ENCODE measurements at places on chromosomes 6 and 20. TPM values are rescaled to one million over a fixed set of nuclear protein-coding genes. Genes with fewer than 3 reads are reported as not detected.
A peak's percentile ranks its signal among the peaks of the same experiment; 100 is the strongest.

Gene CDSN
- not detected for total RNA-seq

Gene C20orf202
- total RNA-seq: 0.17 TPM

Gene CCHCR1
- 11.6 TPM for total RNA-seq

Gene C6orf118
- not detected for total RNA-seq

Gene FAXC
- 41.7 TPM for total RNA-seq

Gene FBXO30
- total RNA-seq: 54.3 TPM

Gene OPRM1
- total RNA-seq: 0.66 TPM

Gene MOG
- total RNA-seq: not detected

Gene DEF6
- total RNA-seq: 4.7 TPM

Gene TEAD3
- 123 TPM for total RNA-seq

Gene CST7
- total RNA-seq: 1.2 TPM

GRCh38 chr6:150894935-150895552, 29.5 kb downstream of the MTHFD1L start:
- no peak for DNase-seq

GRCh38 chr20:17538517-17539170, 7.5 kb upstream of the BFSP1 start:
- no peak for DNase-seq

GRCh38 chr6:16136621-16137450, 8.0 kb downstream of the MYLIP start:
- DNase-seq: no peak

- peak; percentile 39 for DNase-seq
These were observed 245.1 kb downstream of the FOXA2 start for GRCh38 chr20:22339091-22339881.

DNA sequence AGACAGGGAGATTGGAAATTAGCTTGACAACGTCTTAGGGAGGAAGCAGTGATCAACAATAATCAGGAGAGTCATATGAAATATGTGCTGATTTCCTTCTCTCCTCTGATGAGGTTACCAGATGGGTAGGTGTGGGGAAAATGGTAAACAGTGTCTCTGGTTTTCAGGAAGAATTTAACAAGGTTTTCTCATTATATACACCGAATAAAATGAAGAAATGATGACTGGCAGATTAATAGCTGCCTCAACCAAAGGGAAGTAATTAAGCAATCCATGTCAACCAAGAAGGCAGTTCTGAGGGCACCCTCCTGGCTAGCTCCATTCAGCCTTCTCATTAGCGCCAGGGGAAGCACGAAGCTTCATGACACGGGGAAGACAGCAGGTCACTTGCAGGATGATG, 12.7 kb upstream of the RAMACL start:
- DNase-seq: no peak

- DNase-seq: no peak
These were observed 461.9 kb downstream of the KIF16B start for GRCh38 chr20:16111172-16111832.

GRCh38 chr6:16305788-16306187, 67.4 kb downstream of the GMPR start:
- DNase-seq: no peak

- DNase-seq: no peak
These were observed 97.6 kb upstream of the STMND1 start for GRCh38 chr6:17004269-17004668.

GRCh38 chr6:159973951-159974350, 5.1 kb downstream of the IGF2R start:
- peak; percentile 55 for DNase-seq

DNA sequence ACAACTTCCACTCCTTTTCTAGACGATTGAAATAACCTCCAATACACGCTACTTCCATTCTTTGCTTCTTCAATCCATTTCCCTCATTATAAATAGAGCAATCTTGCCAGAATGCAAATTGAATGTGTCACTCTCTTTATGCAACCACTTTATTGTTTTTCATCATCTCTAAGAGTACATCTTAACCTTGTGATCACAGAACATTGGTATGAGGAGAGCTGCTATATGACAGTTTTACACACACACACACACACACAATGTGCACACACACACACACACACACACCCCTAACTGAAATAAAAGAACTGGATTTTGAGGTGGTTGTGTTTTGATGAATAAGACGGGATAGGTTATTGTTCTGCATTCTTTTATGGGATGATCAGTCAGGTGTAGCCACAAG, 187.0 kb downstream of the HDGFL1 start:
- DNase-seq: no peak

DNA sequence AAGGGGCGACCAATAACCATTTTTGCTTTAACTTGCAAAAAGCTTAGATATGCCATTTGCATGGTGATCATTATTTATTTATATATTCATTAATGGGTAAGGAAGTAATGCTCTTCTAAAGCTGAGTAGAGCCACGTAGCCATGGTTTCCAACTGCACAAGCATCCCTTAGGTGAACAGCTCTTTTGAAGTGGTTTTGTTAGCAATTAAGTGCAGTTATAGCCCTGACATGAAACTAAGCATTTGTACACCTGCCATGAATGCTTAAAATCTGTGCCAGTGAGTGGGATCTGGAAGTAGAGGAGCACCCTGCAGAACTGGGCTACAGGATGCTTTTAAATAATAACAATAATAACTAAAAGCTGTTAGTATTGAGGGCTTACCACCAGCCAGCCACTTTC, 19.1 kb downstream of the TRAF3IP2 start:
- no peak for DNase-seq

DNA sequence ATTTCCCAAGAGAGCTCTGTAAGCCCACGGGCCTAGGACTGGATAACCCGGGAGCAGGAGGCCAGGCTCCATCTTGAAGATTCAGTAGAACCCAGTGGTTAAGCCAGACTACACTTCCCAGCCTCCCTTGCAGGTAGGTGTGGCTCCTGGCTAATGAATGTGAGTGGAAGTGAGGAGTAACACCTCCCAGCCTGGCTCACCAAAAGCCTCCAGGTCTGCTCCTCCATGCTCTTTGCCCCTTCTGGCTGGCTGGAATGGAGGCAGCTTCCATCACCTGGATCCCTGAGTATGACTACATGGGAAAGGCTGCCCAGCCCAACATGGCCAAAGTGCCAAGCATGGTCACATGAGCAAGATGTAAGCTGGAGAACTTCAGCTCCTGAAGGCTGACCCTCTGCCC, 9.7 kb downstream of the LRRN4 start:
- no peak for DNase-seq

DNA sequence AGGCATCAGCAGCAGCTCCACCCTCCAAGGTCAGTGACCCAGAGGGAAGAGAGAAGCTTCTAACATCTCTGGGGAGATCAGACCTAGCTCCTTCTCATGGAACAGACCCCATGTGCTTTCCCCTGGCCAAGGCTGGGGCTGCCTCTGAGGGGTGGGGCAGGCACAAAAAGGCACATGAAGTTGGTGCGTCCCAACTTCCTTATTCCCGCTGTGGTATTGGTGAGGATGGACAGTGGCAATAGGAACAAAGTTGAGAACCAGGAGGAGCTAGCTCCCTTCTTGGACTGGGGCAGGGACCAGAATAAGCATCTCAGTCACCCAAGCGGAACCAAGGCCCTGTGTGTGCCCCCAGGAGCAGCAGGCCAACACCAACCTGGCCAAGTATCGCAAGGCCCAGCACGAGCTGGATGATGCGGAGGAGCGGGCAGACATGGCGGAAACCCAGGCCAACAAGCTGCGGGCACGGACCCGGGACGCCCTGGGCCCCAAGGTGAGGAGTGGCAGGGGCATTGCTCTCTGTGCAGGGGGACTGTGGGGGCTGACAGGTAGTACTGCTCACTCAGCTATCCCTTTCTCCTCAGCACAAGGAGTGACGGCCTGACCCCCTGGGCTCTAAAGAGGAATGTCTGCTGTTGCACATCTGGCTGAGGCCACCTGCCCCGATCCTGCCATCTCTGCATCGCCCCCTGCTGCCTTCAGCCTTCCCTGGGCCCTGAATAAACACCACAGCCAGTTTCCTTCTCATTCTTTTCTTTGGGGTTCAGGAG, 46.1 kb downstream of the MYH7B start:
- no peak for DNase-seq

- DNase-seq: no peak
These were observed 25.7 kb downstream of the TCF15 start for GRCh38 chr20:584161-584970.

DNA sequence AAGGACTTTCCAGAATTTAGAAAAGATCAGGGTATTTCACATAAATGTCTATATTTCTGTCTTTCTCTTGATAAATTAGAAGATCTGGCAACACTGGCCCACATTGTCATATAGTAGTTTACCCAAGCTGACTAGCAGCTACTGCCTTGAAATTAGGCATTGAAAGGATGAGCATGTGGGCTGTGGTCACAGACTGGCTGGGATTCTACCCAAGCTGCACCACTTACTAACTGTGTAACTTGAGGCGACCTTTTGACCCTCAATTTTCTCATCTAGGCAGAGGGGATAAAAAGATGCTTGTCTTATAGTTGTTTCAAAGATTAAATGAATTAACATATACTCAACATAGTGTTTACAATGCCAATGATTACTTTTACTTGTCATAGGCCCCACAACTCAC, 152.7 kb upstream of the BMP2 start:
- DNase-seq: no peak

DNA sequence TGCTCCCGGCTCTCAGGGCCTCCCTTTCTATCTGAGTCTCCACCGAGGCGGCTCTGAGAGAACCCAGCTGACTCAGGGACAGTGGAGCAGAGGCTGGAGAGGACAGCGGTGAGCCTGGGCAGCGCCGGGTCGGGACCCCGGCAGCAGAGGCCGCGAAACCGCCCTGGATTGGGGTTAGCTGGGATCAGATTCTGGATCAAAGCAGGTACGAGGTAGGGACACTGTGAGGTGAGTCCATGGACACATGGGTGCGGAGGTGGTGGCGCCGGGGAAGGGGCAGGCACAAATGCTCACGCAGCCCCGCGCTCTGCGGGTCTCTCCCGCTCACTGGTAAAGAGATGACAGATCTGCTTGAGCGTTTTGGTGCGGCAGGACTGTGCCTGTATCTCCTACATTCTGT, 146.4 kb upstream of the GGTLC1 start:
- no peak for DNase-seq

GRCh38 chr20:15396900-15397299, 1059.5 kb upstream of the FLRT3 start:
- no peak for DNase-seq

GRCh38 chr6:43887906-43888683, 118.1 kb downstream of the VEGFA start:
- no peak for DNase-seq

DNA sequence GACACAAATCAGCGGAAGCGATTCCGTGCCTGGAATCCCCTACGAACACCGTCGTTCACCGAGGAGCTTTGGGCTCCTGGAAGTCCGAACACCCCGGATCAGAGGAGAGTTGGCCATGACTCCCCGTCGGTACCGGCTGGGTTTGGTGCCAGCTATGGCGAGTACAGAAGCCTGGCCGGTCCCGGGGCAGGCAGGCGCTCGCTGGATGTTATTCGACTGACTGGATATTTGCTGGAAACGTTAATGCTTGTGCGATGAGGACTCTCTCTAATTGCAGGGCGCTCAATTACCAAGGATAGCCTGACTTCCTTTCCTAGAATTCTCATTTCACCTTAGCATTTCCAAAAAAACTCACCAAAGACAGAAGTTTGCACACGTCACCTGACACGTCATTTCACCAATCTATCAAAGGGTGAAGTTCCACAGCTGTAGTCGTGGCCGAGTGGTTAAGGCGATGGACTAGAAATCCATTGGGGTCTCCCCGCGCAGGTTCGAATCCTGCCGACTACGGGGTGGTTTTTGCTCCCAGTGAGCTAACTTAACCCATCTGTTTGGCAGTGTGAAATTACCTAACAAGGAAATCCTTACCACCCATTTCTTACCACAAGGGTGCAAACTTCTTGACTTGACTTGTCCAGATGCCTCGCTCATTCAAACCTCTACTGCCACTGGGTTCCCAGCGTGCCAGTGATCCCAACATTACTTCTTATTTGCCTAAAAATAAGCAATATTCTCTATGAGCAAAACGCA, 22.7 kb upstream of the ZNF184 start:
- DNase-seq: no peak

- DNase-seq: no peak
These were observed 2.8 kb downstream of the SOX4 start for GRCh38 chr6:21596145-21596948.

DNA sequence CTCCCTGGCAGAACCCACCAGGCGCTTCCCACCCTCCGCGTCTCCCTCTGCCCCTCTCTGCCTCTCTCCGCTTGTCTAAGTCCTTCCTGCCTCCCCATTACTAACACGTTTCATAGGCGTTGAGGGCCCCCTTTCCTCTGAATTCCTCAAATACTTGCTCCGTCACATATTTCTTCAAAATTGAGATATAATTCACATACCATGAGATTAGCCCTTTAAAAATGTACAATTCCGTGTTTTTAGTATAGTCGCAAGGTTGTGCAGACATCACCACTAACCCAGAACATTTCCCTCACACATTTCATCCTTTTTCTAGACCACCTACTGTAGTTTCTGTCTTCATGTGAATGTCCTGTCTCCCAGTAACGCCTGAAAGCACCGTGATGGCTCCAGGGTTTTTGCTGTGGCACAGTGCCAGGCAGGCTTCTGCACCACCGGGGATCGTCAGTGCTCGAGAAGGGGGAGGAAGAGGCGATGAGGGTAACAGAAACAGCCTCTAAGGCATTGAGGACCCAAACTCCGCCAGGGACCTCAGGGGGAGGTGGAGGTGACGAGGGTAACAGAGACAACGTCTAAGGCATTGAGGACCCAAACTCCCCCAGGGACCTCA, 141.9 kb upstream of the SNX9 start:
- no peak for DNase-seq

GRCh38 chr20:15439551-15439950, 1102.1 kb upstream of the FLRT3 start:
- DNase-seq: no peak

DNA sequence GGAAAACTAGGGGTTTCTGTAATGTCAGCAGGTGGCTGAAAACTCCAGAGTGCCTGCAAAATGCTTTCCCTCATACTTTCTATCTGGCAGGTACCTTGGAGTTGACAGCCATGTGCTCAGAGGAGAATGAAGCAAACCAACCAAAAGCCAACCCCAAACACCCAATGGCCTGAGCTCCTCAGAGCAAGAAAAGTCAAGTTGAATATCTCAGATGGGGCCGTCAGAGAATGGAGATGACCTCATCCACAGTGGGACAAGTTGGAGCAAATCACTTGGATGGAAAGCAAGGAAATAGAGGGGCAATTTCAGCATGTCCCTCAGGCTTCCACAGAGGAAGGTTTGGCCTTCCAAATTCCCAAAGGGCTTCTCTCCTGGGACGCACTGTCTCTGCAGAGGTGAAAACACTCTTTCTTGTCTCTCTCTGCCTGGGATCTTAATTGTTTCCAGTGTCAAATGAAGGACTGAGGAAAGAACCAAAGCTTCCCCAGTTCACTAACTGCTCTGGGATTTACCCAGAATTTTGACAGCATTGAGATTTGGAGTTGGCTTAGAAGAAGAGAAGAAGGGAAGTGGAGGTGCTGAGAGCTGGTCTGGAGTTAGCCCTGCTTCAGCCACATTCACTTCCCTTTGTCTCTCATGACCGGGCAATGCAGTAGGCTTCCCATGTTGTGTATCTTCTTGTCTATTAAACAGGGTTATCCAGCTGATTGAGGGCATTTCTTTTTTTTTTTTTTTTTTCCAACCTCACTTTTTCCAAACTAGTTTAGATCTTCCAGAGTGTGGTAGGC, 42.2 kb downstream of the PRND start:
- DNase-seq: no peak

- DNase-seq: no peak
These were observed 66.8 kb downstream of the PRDM1 start for GRCh38 chr6:106152952-106153351.

All from esophagus muscularis mucosa (tissue), 4 donors.